ENCODE measurements at places on chromosomes 1 and 21. TPM values are rescaled to one million over a fixed set of nuclear protein-coding genes. Genes with fewer than 3 reads are reported as not detected.

- no peak for DNase-seq
Observed at GRCh38 chr1:10475510-10475909, 760 bp downstream of the PEX14 start.

DNA sequence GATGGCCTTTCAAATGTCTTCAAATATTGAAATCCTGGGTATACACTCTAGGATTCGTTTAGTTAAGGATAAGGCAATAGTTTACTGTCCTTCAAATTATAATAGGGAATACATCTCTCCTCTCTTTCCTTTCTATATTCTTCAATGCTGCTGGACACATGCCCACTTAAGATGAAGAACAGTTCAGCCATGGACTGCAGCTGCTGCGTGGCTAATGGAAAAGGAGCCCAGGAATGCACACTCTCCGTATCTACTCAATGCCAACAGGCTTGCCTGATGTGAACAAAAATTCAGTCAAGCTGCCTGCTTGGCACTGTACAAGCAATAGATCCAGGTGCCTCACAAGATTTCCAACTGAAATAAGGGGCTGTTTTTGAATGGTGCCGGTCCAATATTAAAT, 321.2 kb upstream of the LYPLAL1 start:
- no peak for DNase-seq

GRCh38 chr21:24367936-24368335, 1239.3 kb downstream of the MRPL39 start:
- no peak for DNase-seq

The AMY2B gene
- total RNA-seq: 51.0 TPM
